ENCODE measurements at places on chromosomes 5 and 9. TPM values are rescaled to one million over a fixed set of nuclear protein-coding genes. Genes with fewer than 3 reads are reported as not detected.

Gene ROPN1L
- total RNA-seq, result 1.6 TPM

Gene PCDH12
- 22.0 TPM for total RNA-seq

Gene LHX3
- not detected for total RNA-seq

Gene CARD9
- 0.16 TPM for total RNA-seq

Gene GFRA3
- total RNA-seq, result not detected

Gene SLC2A6
- total RNA-seq, result 40.0 TPM

Data from bladder microvascular endothelial cell (primary cell).